ENCODE measurements at places on chromosomes 1 and 21. TPM values are rescaled to one million over a fixed set of nuclear protein-coding genes. Genes with fewer than 3 reads are reported as not detected.

GRCh38 chr1:109388208-109388711, 9.5 kb downstream of the SORT1 start:
- H3K36me3 ChIP-seq: no peaks in the 10 kb centered on the region
- H3K4me3 ChIP-seq: no peak overlapping the region
- no peak for DNase-seq
- H3K27ac ChIP-seq: no peak overlapping the region
- no peaks in the 10 kb centered on the region for H3K27me3 ChIP-seq

TFF3 gene
- not detected for polyA plus RNA-seq

DNA sequence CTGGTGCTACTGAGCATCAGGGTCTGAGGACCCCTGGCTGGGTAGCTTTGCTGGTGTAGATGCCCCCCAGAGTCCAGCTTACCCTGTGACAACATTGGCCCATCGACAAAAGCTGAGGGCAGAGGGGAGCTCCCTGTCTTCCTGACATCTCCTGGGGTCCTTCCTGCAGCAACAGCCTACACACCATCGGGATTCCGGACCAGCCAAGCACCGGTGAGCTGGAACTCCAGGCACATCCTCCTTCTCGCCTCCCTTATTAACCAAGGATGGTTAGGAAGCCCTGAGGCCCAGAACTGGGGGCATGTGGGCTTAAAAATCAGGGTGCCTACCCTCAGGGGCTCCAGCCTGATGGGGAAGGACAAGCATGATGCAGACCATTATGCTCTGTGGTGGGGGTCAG, 658.0 kb downstream of the PTPRU start:
- no peak overlapping the region for H3K27ac ChIP-seq
- no peak for DNase-seq
- H3K27me3 ChIP-seq: no peaks in the 10 kb centered on the region
- H3K36me3 ChIP-seq: no peaks in the 10 kb centered on the region

SPRR5 gene
- polyA plus RNA-seq: not detected

PROK1 gene
- not detected for polyA plus RNA-seq

GRCh38 chr1:184854036-184854435, 99.4 kb upstream of the EDEM3 start:
- H3K36me3 ChIP-seq: no peaks in the 10 kb centered on the region
- no peak overlapping the region for H3K4me3 ChIP-seq
- H3K27me3 ChIP-seq: no peaks in the 10 kb centered on the region
- no peak for DNase-seq
- peaks cover 19% of the 10 kb centered on the region for H3K4me1 ChIP-seq

All from CD14-positive monocyte (primary cell).